ENCODE measurements at places on chromosomes 3 and 15. TPM values are rescaled to one million over a fixed set of nuclear protein-coding genes. Genes with fewer than 3 reads are reported as not detected.

SLC24A5 gene
- total RNA-seq = not detected

GRCh38 chr15:31563001-31563400, 236.4 kb downstream of the KLF13 start:
- H3K4me3 ChIP-seq = no peak overlapping the region
- H3K4me1 ChIP-seq = no peaks in the 10 kb centered on the region
- no peak overlapping the region for H3K27ac ChIP-seq
- H3K27me3 ChIP-seq = no peaks in the 10 kb centered on the region

ZNF860 gene
- total RNA-seq = 5.6 TPM

DNA sequence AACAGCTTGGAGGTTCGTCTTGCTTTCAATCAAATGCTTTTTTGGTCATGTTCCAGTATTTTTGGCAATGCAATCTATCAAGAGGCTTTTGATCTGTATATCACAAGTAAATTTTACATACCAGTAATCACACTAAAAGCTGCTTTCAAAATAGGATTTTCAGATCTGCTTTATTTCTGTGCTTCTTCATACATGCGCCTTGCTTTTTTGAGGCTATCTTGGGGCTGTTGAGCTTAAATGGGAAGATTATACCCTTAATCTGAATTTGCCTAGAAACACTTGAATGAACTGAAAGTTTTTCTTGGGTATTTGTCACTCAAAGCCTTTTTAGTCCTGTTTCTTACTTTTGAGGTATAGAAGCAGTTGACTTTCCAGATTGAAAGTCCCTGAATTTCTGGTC, 62.1 kb upstream of the DCBLD2 start:
- no peaks in the 10 kb centered on the region for H3K36me3 ChIP-seq
- H3K4me3 ChIP-seq = no peak overlapping the region
- H3K27me3 ChIP-seq = no peaks in the 10 kb centered on the region
- no peak for DNase-seq
- no peak overlapping the region for H3K27ac ChIP-seq

GPD1L gene
- 13.6 TPM for total RNA-seq

DNA sequence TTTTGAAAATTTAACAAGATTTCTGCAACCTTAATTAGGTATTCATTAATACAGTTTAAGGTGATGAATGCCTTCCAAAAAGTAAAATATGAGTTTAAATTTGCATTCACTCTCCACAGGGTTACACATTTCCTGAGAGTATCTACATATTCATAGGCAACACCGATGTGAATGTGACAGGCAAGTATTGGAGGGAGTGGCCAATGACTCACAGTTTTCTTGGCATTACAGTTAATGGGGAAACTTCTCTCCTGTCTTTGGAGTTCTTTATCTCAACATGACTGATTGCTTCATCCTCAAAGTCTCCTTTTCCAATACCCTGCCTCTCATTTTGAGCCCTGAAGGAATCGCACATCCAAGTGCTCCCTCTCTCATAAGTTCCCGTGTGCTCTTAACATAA, 181.9 kb upstream of the CHL1 start:
- H3K27ac ChIP-seq = no peak overlapping the region
- DNase-seq = no peak
- H3K4me3 ChIP-seq = no peak overlapping the region
- H3K36me3 ChIP-seq = no peaks in the 10 kb centered on the region

CHRNA3 gene
- total RNA-seq = 0.39 TPM

- H3K27me3 ChIP-seq = no peaks in the 10 kb centered on the region
- DNase-seq = no peak
- H3K27ac ChIP-seq = no peak overlapping the region
- H3K4me1 ChIP-seq = peaks cover 37% of the 10 kb centered on the region
Observed at GRCh38 chr15:70530906-70531305, 232.5 kb downstream of the UACA start.

DNA sequence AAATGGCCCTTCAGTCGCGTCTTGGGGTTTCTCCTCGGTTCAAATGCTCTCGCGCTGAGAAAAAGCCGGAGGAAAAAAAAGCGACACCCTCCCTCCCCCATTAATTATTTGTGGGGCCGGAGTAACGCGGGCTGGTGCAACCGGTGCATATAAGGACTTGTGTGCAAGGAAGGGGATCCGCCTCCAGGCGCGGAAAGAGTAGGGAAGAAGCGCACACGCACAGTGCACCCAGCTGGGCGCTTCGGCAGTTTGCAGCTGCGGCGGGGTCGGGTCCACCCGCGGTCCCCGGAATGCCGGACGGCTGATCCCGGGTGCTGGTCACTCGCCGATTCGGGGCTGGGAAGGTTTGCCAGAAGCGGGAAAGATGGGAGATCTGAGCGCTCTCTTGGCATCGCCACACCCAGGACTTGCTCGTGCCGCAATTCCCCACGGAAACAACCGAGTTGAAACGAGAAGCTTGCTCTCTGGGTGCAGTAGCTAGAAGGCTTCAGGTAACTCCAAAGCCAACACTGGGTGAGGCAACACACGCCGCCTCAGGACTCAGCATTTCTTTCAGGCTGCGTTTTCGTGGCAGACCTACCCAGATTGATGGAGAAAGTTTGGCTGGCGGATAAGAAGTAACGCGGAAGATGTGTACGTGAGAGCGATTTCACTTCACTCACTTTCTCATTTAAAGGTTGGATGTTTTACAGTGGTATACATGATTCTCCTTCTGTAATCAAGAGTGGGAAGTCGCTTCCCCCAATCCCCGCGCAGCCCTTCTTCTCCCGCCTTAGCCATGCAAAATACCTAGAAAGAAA, 720 bp upstream of the TNIK start:
- H3K4me3 ChIP-seq = peak overlapping the region; percentile 85
- H3K36me3 ChIP-seq = no peaks in the 10 kb centered on the region
- peaks cover 41% of the 10 kb centered on the region for H3K4me1 ChIP-seq
- DNase-seq = peak; percentile 88

DNA sequence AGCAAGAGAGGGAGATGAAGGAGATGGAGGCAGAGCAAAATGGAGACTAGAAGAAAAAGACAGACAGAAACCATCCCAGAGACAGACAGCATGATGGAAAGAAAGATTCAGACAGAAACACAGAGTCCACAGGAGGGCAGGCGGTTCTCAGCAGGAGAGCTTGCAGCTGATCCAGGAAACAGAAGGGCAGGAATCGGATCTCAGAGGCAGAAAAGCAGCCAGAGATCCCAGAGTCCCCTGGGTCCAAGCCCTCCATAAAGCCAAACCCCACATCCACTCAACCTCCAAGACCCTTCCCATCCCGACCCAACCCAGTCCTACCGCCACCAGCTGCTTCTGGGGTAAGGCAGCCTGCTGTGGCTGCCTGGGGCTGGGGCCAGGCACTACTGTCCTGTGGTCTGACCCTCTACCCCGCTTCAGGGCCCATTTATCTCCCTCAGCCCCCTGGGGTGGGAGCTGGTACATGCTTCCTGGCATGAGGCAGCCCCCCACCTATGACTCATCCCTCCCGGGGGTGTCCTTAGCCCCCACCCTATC, at the start of gene UCN2:
Gene UCN2 (minus strand): TSS at position 400 of the 537 bp plus-strand sequence. CDS start 657 bp downstream, outside the sequence.
- no peak within 1 kb of the TSS for H3K4me3 ChIP-seq
- no peaks in the 10 kb centered on the region for H3K36me3 ChIP-seq
- peak within 1 kb of the TSS; percentile 2 for H3K27ac ChIP-seq
- peaks cover 26% of the 10 kb centered on the region for H3K4me1 ChIP-seq

GRCh38 chr3:93930041-93930440, 43.7 kb downstream of the PROS1 start:
- DNase-seq = no peak
- H3K27ac ChIP-seq = no peak overlapping the region
- H3K27me3 ChIP-seq = no peaks in the 10 kb centered on the region
- no peaks in the 10 kb centered on the region for H3K36me3 ChIP-seq

- H3K36me3 ChIP-seq = no peaks in the 10 kb centered on the region
- no peaks in the 10 kb centered on the region for H3K4me1 ChIP-seq
- no peak for DNase-seq
- no peak overlapping the region for H3K27ac ChIP-seq
- no peaks in the 10 kb centered on the region for H3K27me3 ChIP-seq
- no peak overlapping the region for H3K4me3 ChIP-seq
Observed at GRCh38 chr15:95910643-95911212, 419.8 kb upstream of the NR2F2 start.

DNA sequence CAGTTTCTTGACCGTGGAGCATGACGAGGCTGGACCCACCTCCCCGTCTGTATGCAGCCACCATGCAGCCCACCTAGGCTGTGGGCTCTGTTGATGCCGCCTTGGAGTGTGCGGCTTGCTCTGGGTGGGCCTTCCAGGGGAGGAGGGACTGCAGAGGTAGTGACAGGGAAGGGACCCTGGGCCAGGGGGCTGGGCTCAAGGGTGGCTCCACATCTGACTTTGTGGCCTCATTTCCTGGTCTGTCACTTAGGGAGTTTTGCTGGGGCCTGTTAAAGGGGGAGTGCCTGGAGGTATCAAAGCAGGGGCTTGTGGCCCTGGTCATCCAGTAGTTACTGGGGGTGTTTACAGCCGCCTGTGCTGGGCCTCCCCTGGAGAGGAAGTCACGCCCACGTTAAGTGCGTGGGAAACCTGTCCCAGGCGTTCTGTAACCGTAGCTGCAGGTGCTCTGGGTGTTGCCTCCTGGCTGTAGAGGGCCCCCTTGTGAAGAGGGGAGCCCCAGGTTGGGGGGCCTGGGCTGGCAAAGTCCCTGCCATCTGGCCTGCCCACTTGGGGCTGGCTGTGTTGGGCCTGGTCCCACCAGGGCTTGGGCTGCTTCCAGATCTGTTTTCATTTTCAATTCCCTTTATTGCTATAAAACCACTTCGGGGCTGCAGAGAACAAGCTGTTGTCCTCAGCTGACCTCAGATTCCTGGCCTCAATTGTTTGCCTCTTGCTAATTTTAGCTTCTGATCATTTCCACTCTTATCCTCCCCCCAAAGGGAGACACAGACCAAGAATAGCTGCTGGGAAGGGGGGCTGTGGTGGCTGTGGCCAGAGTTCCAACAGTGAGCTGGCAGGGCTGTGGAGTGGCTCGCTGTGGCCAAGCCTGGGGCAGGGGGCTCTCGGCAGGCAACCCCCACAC, 26.5 kb downstream of the KLF13 start:
- peak overlapping the region; percentile 5 for H3K4me3 ChIP-seq
- no peaks in the 10 kb centered on the region for H3K27me3 ChIP-seq
- DNase-seq = peak; percentile 92
- H3K4me1 ChIP-seq = peaks cover 100% of the 10 kb centered on the region
- H3K36me3 ChIP-seq = peaks cover 26% of the 10 kb centered on the region
- H3K27ac ChIP-seq = peak overlapping the region; percentile 83

- no peak overlapping the region for H3K27ac ChIP-seq
- no peaks in the 10 kb centered on the region for H3K36me3 ChIP-seq
- no peak overlapping the region for H3K4me3 ChIP-seq
- H3K4me1 ChIP-seq = no peaks in the 10 kb centered on the region
Observed at GRCh38 chr3:182399978-182400737, 393.1 kb upstream of the ATP11B start.

DNA sequence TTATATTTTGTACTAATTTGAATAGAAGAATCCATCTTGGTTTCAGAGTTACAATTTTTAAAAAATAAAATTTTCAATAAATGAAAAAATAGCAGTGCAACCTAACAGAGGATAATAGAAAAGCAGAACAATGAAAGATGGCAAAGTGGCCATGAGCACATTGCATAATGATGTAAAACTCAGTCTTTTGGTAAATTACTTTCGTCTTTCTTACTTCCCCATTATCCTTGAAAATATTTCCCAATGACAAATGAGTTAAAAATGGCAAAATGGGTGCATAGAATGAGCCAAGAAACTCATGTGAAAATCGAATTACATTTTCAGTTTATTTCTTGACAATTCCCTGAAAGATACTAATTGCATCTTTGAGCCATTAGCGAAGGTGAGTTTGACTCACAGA, 236.4 kb downstream of the CDIN1 start:
- DNase-seq = no peak
- H3K27me3 ChIP-seq = no peaks in the 10 kb centered on the region
- no peaks in the 10 kb centered on the region for H3K36me3 ChIP-seq
- H3K4me1 ChIP-seq = no peaks in the 10 kb centered on the region
- H3K4me3 ChIP-seq = no peak overlapping the region

DNA sequence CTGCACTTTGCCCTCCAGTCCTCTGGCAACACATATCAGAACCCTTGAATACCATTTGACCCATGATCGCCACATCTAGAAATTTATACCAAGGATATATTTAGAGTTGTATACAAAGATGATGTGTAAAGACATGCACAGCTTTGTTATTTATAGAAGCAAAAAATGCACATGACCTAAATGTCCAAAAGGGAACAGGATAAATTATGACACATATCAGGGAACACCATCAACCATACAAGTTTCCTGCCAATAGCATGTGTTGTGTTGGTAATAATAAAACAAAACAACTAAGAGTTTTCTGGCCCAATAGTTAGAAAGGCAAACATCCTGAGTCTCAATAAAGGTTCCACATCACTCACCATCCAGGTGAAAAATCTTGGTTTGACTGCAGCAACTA, 51.5 kb downstream of the AAGAB start:
- H3K27me3 ChIP-seq = no peaks in the 10 kb centered on the region
- H3K4me1 ChIP-seq = peaks cover 28% of the 10 kb centered on the region
- peaks cover 23% of the 10 kb centered on the region for H3K36me3 ChIP-seq
- no peak overlapping the region for H3K4me3 ChIP-seq
- no peak overlapping the region for H3K27ac ChIP-seq

SLC28A2 gene
- not detected for total RNA-seq

DNA sequence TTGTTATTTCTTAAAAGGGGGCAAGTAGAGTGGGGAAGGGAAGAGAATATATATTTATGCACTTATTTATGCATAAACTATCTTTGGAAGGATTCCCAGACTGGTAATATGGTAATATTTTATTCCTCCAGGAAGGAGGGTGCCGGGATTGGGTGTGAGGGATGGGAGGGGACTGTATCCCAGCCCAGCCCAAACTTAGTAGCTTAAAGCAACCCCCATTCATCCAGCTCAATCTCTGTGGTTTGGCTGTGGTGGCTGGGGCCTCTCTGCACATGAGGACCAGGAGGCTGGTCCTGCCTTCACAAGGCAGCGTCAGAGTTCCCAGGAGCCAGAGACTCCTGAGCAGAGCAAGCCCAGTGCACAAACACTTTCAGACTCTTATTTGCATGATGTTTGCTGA, 48.4 kb downstream of the CCNL1 start:
- no peak for DNase-seq
- no peak overlapping the region for H3K27ac ChIP-seq
- H3K4me3 ChIP-seq = no peak overlapping the region
- H3K27me3 ChIP-seq = no peaks in the 10 kb centered on the region
- H3K4me1 ChIP-seq = peaks cover 8% of the 10 kb centered on the region

Measured in spleen (tissue), 13 donors.